ENCODE measurements at places on chromosomes 3 and 15.
A peak's percentile ranks its signal among the peaks of the same experiment; 100 is the strongest.

DNA sequence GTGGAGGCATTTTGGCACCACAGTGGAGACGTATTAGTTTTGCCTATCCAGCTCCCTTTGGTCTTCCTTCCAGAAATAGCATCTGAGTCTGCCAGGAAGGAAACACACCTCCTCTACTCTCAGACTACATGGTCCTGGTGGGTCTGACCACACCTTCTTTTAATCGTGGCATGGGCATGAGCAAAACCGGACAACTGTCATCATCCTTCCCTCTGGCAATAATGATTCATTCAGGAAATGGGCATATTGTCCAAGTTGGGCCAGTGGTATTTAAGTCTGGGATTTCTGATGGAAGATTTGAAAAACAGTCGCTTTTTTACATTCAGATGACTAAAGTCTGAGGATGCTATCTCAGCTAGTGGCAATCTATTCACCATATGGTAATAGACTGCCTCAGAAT lies 601.0 kb upstream of the ADAMTS9 start:
- DNase-seq, result no peak

DNA sequence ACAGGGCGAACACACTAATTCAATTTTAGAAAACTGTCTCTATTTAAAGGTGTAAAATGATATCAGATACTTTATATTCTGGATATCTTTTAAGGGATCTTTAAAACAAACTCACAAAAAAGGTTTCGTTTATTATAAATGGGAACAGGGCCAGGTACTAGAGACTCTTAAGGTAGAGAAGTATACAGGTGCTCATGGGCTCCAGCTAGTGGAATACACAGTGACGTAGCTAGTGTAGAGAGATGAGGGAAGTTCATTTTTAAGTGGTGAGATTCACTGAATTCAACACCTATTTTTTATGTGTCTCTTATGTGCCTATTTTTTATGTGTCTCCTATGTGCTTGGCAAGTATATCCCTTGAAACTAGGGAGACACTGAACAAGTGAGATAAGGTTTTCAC lies 132.7 kb upstream of the FAM3D start:
- DNase-seq, result no peak

GRCh38 chr3:133742351-133743091 lies 3.7 kb upstream of the TF start:
- DNase-seq, result peak; percentile 83

GRCh38 chr3:194091141-194091540 lies 44.8 kb upstream of the HES1 start:
- peak; percentile 80 for DNase-seq

GRCh38 chr3:172221547-172221946 lies 182.2 kb downstream of the FNDC3B start:
- DNase-seq, result peak; percentile 69

DNA sequence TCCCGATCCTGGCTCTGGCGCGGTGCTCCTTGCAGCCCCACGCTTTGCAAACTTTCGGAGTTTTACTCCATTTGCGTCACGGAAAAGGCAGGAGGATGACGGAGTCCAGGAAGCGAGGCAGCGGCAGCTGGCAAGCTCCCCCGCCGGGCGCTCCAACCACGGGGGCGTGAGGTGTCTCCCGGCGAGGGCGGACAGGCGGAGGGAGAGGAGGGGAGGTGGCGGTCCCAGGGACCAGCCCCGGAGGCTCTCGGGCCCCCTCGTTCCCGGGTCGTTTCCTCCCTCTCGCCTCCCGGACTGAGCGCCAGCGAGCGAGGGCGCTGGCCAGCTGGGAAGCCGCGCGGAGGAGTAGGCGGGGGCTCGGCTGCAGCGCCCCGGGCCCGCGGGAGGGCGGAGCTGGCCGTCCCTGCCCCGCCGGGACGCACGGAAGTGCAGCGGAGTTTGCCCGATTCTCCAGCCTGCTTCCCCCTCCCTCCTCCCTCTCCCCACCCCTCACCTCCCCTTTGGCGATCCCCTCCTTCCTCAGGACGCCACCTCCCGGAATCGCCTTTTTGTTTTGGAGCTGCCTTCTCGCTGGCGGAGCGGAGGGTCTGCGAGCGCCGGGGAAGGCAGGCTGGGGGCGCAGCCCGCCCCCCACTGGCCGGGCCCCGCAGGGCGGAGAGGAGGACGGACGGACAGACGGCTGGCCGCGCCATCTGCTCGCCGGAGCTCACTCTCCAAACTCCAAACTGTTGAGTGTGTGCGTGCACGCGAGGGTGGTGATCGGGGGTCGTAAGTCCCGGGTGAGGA lies at the start of gene SNX33:
TSS of gene SNX33 (plus strand) at position 543 of the 786 bp plus-strand sequence. CDS start 1,191 bp downstream, outside the sequence.
- DNase-seq, result peak; percentile 89

- DNase-seq, result no peak
Measured at GRCh38 chr3:183386651-183387050, 41.8 kb downstream of the MCF2L2 start.

DNA sequence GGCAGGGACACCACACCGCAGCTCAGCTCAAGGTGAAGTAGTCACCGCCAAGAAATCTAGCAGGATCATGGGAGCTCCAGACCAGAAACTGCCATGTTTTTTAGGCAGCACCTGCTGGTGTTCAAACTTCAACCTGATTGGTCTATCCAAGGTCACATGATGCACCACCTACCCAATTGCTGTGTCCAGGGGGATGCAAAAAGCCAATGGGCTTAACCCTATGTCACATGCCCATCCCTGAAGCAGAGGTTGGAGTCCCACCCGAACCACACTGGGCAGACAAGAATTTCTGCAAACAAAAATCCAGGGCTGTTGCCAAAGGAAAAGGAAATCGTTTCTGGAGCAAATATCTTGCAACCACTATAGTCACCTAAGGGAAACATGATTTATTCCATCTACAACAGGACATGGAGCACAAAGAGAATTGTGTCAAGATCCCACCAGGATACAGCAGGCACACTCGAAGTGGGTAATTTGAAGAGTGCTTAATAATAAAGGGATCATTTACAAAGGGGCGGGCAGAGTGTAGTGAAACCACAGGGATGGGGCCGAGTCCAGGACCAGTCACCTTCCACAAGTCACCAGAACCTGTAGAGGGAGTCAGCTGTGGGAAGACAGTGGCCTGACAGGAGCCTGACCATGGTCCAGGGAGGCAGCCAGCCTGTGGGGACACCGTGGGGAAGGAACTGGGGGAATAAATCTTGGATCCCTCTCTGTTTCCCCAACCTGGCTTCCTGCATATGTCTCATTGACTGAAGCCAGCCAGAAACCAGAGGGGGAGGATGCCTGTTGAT lies 34.2 kb upstream of the TSEN2 start:
- DNase-seq, result no peak

DNA sequence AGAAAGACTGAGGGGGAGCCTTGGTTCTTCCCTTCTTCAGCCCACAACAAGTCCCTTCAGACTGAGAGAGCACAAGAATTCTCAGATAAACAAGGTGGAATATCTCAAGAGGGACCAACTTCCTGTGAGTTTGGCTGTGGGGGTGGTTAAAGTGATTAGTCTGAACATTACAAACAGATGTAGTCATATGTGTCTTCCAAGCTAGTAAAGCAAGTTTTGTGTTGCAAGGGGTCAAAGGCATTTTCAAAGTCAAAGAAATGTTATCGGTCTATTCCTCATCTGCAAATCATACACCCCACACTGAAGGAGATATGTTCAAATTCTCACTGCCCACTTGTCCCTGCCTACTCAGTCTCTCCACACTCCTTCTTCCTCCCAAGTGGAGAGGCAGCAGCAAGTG lies 242.5 kb downstream of the FAM43A start:
- peak; percentile 74 for DNase-seq

DNA sequence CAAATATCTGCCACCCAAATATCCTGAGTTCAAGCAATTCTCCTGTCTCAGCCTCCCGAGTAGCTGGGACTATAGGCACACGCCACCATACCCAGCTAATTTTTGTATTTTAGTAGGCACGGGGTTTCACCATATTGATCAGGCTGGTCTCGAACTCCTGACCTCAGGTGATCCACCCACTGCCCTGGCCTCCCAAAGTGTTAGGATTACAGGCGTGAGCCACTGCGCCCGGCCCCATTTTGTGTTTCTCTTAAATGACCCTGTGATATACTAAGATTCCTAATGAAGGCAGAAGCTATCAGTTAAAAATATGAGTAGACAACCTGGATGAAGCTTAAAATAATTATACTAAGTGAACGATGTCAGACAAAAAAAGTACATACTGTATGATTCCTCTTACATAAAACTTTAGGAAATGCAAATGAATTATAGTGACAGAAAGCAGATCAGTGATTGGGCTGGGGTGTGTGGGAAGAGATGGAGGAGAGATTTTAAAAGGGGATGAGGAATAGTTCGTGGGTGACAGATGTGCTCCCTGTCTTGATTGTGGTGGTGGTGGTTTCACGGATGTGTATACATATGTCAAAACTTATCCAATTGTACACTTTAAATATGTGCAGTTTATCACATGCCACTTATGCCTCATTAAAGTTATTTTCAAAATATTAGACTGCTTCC lies 3.8 kb upstream of the KLHL40 start:
- DNase-seq, result no peak

DNA sequence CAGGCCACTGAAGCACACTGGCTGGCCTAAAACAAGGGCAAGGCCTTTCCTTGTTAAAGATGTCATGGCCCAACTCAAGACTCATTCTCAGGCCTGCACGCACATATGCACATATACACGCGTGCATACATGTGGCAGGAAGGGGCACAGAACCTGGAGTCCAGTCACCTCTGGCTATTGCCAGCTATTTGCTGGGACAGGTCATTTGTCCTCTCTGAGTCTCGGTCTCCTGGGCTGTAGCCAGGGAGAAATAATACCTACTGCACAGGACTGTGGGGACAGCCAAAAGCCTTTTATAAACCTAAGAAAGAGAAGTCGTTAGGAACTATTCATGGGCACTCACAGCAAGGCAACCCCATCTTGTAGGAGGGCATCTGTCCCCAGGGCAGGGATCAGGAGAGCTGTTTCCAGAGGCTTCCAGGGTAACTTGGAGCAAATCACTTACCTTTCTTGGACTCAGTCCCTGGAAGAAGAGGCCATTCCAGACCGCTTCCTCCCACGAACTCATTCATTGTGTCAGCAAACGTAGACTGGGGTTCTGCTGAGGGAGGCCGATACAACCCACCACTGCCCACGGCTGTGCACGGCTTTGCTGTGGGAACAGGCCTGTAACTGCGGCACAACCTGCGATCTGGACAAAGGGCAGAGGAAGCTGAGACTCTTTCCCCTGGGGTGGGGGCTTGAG lies 41.1 kb upstream of the RHO start:
- no peak for DNase-seq

- DNase-seq, result peak; percentile 50
Measured at GRCh38 chr15:55402707-55403106, 5.5 kb downstream of the CCPG1 start.

DNA sequence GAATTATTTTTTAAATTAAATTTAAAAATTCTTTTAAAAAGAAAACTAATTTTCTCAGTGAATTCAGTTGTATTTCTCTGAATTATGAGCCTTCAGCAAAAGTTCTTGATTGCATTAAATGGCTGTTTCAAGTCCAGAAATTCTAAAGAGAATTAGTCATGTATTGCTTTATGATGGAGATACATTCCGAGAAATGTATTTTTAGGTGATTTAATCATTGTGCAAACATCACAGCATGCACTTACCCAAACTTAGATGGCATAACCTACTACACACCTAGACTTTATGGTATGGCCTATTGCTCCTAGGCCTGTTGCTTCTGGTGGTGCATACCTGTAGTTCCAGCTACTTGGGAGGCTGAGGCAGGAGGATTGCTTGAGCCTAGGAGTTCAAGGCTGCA lies 44.3 kb upstream of the GCNT3 start:
- no peak for DNase-seq

DNA sequence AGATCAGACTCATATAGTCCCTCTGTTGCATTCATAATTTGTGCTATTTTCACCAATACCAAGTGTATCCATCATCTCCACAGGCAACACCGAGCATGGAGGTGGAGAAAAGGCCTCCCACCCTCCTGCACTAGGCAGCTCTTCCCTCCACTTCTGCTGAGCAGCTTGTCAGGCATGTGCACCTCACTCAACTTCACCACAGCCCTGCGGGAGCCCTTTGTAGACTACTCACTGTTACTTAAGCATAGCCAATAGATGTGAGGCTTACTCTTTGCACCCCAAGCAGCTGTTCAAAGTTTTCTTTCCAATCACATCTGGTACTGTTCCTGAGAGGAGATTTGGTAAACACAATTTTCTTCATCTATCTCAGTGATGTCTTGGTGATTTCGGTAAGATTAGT lies 16.9 kb upstream of the GUCA1C start:
- DNase-seq, result no peak

DNA sequence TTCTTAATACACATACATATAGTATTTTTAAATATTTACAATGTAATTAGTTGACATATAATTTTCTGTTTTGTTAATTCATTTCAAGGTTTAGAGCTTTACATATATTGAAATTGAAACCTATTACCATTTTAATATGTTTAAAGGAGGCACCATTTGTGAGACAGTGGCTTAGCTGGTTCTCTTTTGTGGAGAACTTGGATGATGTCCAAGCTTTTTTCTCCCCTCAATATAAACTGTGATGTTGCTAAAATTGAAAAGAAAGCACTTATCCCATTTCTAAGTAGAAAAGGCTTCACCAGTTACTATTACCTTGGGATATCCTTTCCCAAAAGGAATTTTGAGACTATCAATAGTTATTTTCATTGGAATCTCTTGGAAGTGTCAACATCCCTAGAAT lies 707.2 kb downstream of the NTRK3 start:
- no peak for DNase-seq

DNA sequence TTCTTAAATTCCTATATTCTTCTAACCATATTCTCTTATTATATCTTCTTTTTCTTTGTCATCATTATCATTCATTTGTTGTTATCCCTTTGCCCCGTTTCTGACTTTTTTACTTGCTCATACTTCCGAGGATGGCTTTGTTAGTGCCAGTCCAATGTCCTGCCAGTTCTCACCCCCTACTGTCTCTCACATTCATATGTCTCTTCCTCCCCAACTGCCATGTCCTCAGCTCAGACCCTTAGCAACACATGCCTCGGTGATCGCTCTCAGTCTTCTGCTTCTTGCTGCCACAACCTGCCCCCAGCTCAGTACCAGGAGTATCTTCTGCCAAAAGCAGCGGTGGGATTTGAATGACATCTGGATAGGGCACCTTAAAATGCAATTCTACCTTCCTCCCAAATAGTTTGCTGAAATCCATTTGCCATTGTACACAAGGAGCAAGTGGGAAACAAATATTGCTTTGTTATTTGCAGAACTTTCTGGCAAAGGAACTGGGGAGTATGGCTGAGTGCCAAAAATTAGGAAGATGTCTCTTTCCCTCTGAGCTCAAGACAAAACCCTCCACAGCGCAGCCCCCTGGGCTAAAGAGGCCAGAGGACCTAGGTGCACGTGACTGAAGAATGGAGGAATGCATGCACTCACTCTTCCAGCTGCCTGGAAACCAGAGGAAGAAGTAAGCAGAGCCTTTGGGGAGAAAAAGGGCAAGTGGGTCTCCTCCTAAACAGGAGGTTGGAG lies 57.7 kb upstream of the CTNNB1 start:
- no peak for DNase-seq

DNA sequence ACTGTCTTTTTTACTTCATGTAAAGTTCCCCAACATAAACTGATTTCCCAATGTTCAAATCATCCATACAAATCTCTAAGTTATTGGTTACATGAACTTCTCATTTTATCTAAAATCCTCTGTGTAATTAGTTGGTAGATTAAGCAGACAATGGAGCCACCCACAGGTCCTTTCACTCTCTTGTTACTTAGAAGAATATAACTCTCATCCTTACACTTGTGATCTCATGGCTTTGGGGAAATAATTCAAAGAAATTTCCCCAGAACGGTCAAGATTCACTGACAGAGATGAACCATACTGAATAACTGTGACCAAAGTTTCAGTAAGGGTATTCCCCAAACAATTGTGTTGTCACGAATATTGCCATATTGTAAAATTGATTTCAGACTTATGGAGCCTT lies 1102.6 kb upstream of the EPHA6 start:
- no peak for DNase-seq
